ENCODE measurements at places on chromosomes 7 and 10. TPM values are rescaled to one million over a fixed set of nuclear protein-coding genes. Genes with fewer than 3 reads are reported as not detected.

DNA sequence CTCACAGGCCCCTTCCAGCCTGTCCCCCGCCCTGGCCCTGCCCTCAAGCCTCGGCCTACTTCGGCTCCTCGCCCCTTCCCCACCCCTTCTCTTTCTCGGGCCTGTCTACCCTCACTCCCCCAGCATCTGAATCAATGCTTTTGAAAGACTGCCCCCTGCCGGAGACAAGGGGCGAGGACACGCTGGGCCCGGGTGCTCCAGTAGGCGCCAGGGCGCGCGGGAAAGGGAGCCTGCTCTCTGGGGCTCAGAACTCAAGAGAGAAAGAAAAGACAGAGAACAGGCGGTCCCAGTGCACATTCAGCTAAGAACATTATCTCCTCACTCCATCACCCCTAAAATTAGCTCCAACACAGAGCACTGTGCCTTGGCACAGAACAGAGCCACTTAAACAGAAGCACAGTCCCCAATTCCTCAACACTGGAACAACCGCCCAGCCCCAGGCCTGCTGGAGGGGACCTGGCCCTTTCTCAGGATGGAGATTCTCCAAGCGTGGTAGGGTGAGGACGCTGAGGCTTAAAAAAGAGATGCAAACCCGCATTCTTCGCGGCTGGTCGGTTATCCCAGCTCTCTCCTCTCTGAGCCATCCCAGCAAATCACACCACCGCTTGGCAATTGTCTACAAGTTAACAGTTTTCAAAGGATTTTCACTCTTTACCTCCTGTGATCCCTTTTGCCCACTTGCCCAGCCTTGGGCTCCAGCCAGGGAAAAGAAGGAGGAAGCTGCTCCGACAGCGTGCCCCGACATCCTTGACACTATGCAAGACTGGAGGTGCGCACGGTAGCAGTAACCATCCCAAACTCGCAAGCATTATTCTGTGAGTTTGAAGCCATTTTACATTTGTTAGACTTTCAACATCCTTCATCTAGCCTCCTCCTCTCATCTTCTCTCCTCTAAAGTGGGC is 2.1 kb downstream of the GIGYF1 start:
- H3K4me3 ChIP-seq = peak overlapping the region; percentile 98
- no peaks in the 10 kb centered on the region for H3K27me3 ChIP-seq
- H3K27ac ChIP-seq = no peak overlapping the region
- H3K4me1 ChIP-seq = peaks cover 49% of the 10 kb centered on the region
- DNase-seq = peak; percentile 86

- no peak overlapping the region for H3K4me3 ChIP-seq
- no peak for DNase-seq
- no peak overlapping the region for H3K27ac ChIP-seq
- no peaks in the 10 kb centered on the region for H3K4me1 ChIP-seq
- H3K36me3 ChIP-seq = no peaks in the 10 kb centered on the region
These were observed 55.5 kb upstream of the LHFPL3 start for GRCh38 chr7:104272767-104273384.

Gene AGR2
- not detected for total RNA-seq

DNA sequence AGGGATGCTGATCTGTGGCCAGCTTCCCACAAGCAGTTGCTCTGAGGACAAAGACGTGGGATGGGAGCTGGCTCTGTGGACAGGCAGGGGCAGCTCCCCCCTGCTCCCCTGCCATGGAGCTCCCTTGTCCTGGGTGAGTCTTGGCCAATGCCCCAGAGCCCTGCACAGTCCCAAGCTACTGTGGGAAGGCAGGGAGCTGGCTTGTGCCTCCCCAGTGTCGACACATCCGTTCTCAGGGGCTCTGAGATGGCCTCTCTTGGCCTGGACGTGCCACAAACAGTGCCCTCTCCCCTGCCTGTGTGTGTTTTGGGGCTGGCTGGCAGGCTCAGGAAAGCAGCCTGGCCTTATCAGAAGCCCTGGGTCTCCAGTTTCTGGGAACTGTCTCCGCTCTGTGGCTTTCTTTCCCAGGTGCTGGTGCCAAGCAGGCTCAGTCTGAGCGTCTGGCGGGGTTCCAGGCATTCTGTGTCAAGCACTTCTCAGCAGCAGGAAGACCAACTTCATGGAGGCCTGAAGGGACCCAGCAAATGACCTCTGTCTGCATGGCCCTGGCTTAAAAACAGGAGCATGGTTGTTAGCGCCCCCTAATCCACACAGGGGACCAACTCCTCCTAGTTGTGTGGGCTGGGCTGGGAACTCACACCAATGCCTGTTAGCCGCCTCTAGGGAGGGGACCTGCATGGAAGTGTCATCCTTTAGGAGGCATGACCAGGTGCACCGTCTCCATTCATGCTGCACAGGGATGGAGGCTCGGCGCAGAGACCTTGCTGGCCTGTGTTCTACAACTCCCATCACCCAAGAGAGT is 375.2 kb downstream of the RPS24 start:
- H3K27ac ChIP-seq = no peak overlapping the region
- H3K27me3 ChIP-seq = peaks cover 19% of the 10 kb centered on the region
- no peaks in the 10 kb centered on the region for H3K36me3 ChIP-seq
- H3K4me1 ChIP-seq = peaks cover 6% of the 10 kb centered on the region

GRCh38 chr7:139734395-139734794 is 43.4 kb downstream of the HIPK2 start:
- H3K27me3 ChIP-seq = no peaks in the 10 kb centered on the region
- peaks cover 5% of the 10 kb centered on the region for H3K36me3 ChIP-seq
- H3K4me1 ChIP-seq = peaks cover 64% of the 10 kb centered on the region
- no peak for DNase-seq
- H3K27ac ChIP-seq = no peak overlapping the region

DNA sequence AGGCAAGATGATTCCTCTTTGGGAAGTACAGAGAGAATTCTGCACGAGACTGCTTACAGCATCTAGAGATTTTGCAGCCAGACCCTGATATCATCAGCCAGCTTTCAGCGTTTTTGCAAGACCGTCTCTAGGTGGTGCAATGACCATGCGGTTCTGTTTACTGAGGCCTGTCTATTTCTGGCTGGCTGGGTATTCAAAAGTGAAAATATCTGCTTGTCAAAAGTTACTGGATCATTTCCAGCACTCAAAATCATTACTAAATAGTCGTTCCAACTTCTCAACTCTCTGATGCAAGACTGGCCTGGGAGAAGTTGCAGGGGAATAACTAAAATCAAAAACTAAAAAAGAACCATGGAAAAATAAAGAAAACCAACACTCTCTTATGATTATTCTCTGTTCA is 240.1 kb downstream of the ELMO1 start:
- H3K4me3 ChIP-seq = no peak overlapping the region
- DNase-seq = peak; percentile 12
- no peaks in the 10 kb centered on the region for H3K27me3 ChIP-seq
- peaks cover 4% of the 10 kb centered on the region for H3K36me3 ChIP-seq
- H3K4me1 ChIP-seq = peaks cover 23% of the 10 kb centered on the region

- peaks cover 3% of the 10 kb centered on the region for H3K36me3 ChIP-seq
- no peak for DNase-seq
- no peak overlapping the region for H3K4me3 ChIP-seq
- no peaks in the 10 kb centered on the region for H3K27me3 ChIP-seq
These were observed 72.9 kb upstream of the GPR22 start for GRCh38 chr7:107396990-107397389.

Gene HMX2
- 1.1 TPM for total RNA-seq

DNA sequence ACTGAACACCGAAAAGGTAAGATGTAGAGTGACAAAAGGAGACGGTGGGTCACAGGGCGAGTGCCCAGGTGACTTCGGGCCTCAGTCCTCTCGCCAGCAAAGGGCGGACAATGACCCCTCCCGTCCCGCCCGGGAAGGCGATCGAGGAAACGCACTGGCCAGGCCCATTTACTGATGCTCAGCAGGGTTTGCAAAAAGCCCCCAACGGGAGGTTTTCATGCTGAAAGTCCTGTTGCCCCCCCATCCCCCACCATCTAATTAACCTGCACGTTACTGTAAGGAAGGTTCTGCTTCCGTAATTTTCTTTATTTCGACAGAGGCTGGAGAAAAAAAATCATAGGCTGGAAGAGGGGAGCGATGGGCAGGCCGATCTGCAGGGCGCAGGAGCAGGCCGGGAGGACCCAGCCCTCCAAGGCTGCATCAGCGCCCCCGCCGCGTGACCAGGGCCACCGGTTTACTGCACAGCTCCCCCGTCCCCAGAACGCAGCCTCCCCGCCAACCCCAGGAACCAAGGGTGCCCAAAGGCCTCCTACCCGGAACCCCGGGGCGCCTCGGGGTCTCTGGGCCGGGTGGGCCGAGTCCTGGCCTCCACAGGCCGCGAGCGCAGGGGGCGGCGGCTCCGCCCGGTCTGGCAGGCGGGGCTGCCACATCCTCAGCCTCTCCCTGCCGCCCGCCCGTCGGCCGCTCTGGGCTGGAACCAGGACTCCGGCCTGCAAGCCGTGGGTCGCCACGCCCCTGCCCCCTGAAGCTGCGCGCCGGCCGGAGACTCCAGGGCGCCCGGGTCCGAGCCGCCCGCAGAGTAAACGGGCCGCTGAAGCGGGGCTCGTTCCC is 613 bp downstream of the OAT start:
- H3K4me3 ChIP-seq = peak overlapping the region; percentile 87
- no peak overlapping the region for H3K27ac ChIP-seq
- peak; percentile 48 for DNase-seq
- peaks cover 27% of the 10 kb centered on the region for H3K4me1 ChIP-seq
- H3K27me3 ChIP-seq = peaks cover 8% of the 10 kb centered on the region

- H3K4me3 ChIP-seq = no peak overlapping the region
- H3K27ac ChIP-seq = no peak overlapping the region
- no peaks in the 10 kb centered on the region for H3K4me1 ChIP-seq
- peaks cover 21% of the 10 kb centered on the region for H3K27me3 ChIP-seq
These were observed 158.1 kb upstream of the PITRM1 start for GRCh38 chr10:3330663-3331062.

DNA sequence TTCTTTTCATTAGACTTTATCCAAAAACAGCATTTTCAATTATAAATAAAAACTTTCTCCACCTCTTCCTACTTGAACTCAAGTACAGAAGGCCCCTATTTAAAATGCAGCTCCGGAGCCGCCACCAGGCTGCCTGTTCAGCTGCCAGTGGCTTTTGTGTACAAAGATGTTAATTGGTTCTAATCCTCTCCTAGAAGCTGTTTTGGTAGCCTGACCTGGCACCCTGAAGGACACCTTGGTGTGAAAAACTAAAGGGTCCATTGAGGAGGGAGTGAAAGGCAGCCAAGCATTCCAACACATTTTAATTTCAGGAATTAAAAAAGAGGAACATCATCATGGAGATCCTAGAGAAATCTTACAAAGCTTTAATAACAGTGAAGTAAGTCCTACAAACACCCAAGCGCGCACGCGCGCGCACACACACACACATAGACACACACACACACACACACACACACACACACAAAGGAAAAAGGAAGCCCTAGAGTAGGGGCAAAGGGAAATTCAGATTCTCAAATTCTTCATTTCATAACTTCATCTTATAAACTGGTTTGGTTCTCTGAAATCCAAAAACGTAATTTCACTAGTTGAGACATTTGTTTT is 41.4 kb downstream of the VAX1 start:
- H3K27ac ChIP-seq = no peak overlapping the region
- H3K27me3 ChIP-seq = no peaks in the 10 kb centered on the region
- no peaks in the 10 kb centered on the region for H3K36me3 ChIP-seq
- H3K4me3 ChIP-seq = no peak overlapping the region

DNA sequence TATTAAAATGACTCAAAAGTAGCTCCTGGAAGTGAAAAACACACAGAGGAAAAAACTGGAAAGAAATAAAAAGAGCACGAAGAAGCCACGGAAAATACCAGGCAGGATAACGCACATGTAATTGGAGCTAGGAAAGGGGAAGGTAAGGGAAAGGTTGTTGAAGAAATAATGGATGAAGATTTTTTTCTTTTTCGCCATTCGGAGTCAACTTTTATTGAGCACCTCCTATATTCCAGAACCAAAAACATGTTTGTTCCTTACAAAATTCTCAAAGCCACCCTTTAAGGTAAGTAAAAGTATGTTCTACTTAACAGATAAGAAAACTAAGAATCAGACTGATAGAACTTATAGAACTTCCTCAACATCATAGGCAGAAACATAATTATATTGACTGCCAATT is 32.8 kb upstream of the PTPRN2 start:
- DNase-seq = no peak
- no peak overlapping the region for H3K27ac ChIP-seq
- H3K27me3 ChIP-seq = no peaks in the 10 kb centered on the region
- no peak overlapping the region for H3K4me3 ChIP-seq

Gene PTER
- 25.7 TPM for total RNA-seq

Gene ABLIM1
- 219 TPM for total RNA-seq
